ENCODE measurements at places on chromosomes 7 and 10. TPM values are rescaled to one million over a fixed set of nuclear protein-coding genes. Genes with fewer than 3 reads are reported as not detected.

Gene PFKFB3
- total RNA-seq, result 39.3 TPM

GRCh38 chr7:98168904-98169621 is 42.2 kb upstream of the BHLHA15 start:
- no peak for DNase-seq

DNA sequence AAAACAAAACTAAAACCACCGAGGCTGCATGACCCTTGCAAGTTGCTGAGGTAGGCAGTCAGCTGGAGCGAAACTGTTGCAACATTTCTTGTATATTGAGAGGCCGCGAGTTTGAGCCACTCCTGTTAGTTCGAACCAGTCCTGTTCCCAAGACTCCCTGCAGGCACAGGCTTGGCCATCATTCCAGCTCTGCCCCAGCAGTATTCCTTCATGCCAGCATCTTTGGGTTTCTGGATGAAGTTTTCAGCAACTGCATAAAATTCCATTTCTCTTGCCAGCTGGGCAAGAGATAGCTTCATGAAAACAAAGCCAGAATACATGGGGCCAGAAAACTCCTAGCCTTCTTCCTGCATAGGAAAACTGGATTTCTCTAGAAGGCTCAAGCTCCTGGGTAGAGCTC is 207.6 kb downstream of the FRMD4A start:
- DNase-seq, result no peak

Gene CRPPA
- total RNA-seq, result 4.8 TPM

Gene MNX1
- total RNA-seq, result 0.34 TPM

- DNase-seq, result no peak
Measured at GRCh38 chr7:117435475-117436043, 8.3 kb upstream of the ASZ1 start.

DNA sequence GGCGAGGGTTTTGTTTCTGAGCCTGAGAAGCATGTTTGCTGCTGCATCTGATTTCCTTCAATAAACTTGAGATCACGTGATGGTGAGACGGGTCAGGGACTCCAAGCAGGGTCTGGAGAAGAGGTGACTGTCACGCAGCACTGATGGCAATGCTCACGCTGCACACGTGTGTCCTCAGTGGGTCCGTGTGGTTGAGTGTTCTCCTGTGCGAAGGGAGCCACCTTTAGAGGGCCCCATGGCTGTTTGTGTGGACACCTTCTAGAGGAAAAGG is 100.4 kb downstream of the WDR37 start:
- no peak for DNase-seq

- DNase-seq, result no peak
Measured at GRCh38 chr10:29694121-29694520, 59.4 kb upstream of the SVIL start.

DNA sequence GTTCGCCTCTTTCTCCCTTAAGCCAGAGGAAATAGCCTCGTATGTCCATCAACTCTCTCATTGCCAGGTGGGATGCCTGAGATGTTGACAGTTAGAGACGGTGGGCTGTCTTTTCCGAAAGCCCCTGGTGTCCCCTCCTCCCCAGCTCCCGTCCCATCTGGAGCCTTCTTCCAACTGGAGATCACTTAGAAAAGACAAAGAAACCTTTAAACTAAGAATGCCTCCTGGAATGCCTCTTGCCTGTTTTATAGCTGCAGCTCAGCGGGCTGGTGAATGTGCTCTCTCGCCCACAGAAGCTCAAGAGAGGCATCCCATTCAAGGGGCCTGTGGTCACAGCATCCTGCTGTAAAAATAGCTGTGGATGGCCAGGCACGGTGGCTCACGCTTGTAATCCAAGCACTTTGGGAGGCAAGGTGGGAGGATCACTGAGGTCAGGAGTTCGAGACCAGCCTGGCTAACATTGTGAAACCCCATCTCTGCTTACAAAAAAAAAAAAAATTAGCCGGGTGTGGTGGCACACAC is 5.2 kb upstream of the MYL10 start:
- no peak for DNase-seq

Gene HABP2
- not detected for total RNA-seq

Gene PCGF6
- total RNA-seq, result 21.5 TPM

GRCh38 chr10:74923556-74923955 is 97.2 kb downstream of the KAT6B start:
- no peak for DNase-seq

DNA sequence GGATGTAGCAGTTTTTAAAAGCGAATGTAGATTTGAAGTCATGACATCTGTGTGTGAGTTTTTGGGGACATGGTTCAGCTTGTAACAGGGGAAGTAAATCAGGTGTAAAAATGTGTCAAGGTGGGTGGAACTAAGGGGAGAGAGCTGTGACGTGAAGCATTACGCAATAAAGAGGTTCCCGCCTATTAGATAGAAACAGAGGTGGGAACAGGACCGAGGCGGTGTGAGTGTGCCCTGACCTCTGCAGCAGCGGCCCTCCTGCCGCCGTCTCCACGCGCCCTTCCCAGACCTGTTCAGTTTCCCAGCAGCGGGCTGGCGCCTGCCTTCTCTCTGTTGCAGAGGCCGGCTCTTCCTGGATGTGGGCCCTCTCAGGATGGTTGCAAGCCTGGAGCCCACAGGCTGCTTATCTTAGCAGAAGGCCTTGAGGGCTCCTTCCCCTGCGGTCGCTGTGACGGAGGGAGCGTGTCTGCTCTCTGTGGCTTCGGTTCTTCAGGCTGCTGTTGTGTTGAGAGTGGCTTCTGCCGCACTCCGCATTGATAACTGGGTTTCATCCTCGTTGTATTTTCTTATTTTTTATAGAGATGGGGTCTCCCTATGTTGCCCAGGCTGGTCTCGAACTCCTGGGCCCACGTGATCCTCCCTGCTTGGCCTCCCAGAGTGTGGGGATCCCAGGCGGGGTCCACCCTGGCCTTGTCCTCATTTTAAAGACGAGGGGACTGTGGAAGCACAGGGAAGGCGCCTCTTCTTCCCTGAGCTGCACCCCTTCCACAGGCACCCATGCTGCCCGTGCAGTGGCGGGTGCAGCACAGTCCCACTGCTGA is 65.0 kb downstream of the DNAJB6 start:
- DNase-seq, result no peak

DNA sequence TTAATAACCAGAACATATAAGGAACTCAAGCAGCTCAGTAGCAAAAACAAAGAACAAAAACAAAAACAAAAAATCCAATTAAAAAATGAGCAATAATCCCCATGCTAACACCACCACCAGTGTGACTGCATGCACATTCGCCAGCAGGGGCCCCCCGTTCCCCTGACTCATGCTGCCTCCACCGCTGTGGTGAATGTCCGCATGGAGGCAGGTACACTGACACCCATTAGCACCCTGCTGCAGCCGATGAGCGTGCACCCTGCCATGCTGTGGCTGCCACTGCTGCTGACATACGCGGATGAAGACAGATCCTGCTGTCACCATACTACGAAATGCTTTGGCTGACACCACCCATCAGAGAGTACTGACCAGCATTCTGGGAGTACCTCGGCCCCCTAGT is 321.6 kb upstream of the LRRTM3 start:
- no peak for DNase-seq
